ENCODE measurements at places on chromosomes 1 and 21.

DNA sequence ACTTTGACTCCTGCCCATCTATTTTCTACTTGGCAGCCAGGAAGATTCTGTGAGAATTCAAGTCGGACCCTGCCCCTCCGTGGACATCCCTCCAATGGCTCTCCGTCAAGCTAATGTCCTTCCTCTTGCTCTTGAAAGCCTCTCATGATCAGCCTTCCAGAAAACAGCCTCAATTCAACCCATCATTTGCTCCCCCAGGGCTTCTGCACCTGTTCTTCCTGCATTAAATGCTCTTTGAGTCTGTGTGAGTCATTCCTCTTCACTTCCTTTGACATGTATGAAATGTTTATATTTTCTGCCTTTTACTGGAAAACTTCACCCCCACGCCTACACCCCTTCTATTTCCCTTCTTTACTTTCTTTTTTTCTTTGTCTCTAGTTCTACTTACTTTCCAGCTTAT is 734.1 kb upstream of the ZP4 start:
- no peak for DNase-seq

- DNase-seq, result no peak
These were observed 110.4 kb downstream of the SYT2 start for GRCh38 chr1:202599669-202600431.

DNA sequence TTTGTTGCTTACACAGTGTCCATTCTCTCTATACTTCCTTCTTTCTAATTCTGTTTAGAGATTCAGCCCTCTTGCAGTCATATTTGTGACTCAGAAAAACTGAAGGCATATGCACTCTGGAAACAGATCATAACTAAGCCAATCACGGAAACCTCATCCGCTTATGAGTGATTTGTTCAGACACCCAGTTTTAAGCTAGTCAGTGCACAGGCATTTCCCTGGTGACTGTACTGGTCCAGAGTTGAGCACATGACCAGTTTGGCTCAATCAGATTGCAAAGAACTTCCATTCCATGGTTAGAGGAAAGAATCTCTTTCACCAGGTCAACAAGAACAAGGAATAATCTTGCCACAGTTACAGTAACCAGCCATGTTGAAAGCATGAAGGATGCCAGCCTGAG is 69.2 kb upstream of the SGIP1 start:
- no peak for DNase-seq

DNA sequence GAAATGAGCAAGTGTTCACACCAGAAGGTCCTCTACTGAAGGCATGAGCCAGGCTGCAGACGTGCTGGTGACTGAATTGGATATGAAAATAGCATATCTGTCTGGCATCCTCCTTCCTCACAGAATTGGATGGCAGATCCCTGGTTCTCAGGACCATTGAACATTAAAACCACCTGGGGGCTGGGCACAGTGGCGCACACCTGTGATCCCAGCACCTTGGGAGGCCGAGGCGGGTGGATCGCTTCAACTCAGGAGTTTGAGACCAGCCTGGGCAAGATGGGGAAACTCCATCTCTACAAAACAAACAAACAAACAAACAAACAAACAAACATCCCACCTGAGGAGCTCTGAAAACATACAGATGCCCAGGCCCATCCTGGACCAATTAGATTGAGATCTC is 23.4 kb downstream of the TEX35 start:
- no peak for DNase-seq

DNA sequence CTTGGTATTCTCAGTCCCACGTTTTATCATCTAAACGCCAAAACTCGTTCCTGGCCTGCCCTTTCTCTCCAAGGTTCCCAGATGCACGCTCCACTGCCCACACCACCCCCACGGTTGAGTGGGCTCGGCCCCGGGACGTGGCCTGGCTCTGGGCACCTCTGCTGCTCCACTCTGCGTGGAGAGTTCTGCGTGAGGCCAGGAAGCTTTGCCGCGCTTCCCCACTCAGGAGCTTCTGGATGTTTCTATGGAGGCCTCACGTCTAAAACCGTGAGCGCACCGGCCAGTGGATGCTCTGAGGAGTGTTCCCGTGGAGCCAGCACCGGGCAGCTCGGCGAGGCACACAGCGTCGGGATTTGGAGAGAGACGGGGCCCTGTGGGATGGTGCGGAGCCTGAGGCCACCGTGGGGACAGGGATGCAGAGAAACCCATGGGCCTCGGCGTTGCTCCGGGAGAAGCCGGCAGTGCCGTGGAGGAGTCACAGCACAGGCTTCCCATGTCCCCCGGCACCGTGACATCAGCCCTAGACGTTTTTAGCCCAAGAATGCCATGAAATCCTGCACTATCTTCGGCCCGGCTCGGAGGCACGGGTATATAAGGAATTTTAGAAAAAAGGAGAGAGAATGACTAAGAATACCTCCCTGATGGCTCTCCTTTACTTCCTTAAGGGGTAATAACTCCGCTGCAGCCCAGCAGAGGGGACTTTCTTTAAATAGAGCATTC is 125.9 kb downstream of the PRDM16 start:
- DNase-seq, result no peak

- DNase-seq, result peak; percentile 53
These were observed 829 bp downstream of the ADAR start for GRCh38 chr1:154607106-154607608.

DNA sequence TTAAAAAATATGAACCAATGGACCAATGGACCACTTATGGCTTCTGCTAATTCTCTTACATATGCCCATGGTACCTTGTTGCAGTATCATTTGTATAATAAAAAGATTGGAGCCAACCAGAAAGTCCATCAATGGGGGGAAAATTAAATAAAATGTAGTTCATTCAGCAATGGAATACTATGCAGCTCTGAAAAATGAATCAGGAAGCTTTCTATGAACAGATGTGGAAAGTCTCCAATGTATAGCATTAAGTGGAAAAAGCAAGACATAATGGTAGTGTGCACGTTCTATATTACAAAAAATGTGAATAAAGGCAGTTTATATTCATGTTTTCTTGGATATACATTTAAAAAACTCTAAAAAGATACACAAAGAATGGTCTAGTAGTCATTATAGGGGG is 101.3 kb downstream of the KCNJ15 start:
- DNase-seq, result no peak

DNA sequence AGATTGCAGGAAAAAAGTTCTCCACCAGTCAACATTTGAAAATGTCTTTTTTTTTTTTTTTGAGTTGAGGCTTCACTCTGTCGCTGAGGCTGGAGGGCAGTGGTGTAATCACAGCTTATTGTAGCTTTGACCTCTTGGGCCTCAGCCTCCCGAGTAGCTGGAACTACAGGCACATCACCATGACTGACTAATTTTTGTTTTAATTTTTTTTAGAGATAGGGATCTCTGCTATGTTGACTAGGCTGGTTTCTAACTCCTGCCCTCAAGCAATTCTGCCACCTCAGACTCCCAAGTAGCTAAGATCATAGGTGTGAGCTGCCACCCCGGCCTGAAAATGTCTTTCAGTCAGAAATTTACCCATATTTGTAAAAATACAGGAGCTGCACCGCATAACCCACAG is 30.6 kb upstream of the USP24 start:
- no peak for DNase-seq

DNA sequence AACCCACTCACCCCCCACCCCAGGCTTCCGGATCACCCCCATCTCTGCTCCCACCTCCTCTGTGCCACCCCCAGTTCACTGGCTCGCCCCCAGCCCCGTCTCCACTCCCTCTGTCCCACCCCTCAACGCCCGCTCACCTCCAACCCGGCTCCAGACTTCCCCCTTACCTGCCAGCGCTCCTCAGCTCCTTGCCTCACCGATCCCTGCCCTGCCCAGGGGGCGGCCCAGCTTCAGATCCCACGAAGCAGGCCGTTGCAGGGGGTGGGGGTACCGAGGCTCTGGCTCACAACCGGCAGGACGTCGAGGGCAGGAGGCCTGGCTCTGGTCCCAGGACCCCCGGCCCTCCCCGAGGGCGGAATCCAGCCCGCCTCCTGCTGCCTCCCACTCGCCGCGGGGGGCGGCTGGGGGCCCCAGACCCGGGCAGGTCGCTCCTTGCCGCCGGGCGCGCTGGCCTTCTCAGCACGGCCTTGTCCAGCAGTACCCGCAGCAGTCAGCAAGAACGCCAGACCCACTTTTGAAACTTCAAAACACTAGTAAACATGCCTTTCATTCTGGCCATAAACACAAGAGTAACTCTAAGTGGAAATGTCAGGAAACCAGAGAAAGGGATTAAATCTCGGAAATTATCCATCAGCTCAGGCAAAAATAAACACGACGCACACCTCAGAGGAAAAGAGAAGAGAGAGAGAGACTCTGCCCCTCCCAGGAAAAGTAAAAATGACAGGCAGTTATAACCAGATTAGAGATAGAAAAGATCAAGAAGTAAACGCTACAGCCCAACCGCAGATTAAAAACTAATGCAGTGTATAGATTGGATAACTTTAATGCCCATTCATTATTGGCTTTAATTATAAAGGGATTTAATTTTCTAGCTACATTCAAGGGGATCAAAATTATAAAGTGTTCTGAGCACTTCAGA is 1.0 kb upstream of the FAM89A start:
- peak; percentile 5 for DNase-seq

DNA sequence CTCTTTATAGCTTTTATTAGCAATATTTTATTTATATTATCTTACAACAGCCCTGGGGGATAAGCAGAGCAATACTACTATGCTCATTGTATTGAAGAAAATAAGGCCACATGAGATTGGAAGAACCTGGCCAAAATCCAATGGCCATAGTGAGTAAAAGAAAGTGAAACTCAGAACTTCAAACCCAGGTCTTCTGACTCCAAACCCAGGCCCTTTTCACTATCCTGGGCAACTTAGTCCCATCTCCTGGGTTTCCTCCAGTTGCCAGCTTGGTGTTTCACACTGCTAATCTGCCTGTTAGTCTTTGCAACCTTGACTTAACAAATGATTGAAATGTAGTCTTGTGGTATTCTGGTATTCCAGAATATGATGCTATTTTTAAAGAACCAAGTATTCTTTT is 22.4 kb upstream of the EXO1 start:
- no peak for DNase-seq

All from GM06990 (cell line).